ENCODE measurements at places on chromosomes 2 and 18.

DNA sequence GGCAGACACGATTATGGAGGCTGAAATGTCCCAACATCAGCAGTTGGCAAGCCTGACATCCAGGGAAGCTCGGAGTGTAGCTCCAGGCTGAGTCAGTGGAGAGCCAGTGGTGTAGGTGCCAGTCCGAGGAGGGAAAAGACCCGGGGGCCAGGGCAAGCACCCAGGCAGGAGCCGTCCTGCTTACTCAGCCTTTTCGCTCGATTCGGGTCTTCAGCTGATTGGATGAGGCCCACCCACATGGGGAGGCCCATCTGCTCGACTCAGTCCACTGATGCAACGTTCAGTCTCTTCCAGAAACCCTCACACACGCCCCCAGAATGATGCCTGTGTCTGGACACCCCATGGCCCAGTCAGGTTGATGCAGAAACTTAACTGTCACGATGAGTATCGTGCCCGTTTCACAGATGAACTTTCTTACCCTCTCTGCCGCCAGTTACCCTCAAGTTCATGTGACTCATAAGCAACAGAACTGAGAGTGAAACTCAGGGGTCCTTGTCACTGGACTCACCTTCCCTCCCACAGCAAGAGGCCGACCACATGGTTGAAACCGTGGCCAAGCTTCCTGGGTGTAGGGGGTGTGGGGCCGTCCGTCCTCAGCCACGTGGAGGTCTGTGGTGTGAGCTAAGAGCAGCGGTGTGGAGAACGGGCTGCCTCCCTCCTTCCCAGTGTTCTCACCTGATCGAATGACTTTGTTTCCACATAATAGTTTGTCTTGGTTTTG, 197.4 kb upstream of the HDAC4 start:
- no peak for DNase-seq

DNA sequence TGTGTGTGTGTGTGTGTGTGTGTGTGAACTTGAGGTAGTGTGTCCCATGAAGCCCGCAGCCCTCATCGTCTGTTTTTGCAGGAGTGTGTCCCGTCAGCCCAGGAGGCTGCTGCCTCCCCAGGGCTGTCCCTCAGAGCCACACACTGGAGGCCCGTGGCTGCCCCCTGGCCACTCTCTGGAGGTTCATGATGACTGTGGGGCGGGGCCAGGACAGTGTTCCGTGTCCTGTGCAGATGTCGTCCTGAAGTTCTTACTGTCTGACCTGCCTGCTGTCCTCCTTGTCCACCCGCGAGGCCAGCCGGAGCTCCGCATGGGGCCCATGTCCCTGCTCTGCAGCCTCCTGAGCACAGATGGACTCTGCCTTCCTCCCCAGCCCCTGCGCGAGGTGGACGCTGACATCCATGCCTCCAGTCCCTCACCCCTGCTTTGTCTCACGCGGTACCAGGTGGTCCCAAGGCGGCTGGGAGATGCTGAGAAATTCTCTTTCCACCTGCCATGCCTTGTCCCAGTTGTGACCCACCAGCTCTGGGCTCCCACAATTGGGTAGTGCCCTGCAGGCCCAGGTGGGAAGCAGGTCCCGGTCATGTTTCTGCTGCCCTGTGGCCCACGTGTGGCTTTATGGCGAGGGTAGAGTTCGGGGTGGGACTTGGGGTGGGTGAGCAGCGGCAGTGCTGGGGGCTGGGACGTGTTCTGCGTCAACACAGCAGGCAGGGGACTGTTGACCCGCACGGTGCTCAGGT, 92.8 kb downstream of the NFATC1 start:
- no peak for DNase-seq

DNA sequence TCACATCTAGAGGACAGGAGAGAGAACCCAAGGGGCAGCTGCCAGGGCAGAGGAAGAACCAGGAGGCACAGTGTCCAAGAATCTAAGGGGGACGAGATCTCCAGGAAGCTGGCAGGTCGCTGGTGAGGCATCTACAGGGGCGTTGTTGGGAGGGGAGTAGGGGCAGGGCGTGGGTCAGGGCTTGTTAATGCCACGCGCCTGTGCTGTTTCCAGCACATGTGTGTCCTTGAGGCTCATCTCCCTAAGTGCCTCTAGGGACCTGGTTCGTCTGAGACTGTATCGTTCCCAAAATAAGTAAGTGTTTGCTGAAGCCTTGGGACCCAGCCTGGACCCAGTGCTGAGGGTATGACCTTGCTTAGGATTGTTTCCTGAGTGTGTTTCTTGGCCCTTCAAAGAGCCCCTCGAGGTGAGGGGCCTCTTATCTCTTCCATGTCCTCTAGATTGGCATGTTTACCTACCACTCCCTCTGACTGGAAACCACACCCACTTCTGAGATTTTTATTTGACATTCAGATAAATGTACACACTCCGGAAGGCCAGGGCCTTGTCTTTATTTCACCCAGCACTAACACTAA, 22.2 kb downstream of the HK2 start:
- DNase-seq, result no peak

GRCh38 chr18:60372596-60372995, at the start of gene MC4R:
Gene MC4R, minus strand, starts transcription at chr18:60372775. Its CDS starts 426 bp downstream, at chr18:60372349.
- peak; percentile 72 for DNase-seq

DNA sequence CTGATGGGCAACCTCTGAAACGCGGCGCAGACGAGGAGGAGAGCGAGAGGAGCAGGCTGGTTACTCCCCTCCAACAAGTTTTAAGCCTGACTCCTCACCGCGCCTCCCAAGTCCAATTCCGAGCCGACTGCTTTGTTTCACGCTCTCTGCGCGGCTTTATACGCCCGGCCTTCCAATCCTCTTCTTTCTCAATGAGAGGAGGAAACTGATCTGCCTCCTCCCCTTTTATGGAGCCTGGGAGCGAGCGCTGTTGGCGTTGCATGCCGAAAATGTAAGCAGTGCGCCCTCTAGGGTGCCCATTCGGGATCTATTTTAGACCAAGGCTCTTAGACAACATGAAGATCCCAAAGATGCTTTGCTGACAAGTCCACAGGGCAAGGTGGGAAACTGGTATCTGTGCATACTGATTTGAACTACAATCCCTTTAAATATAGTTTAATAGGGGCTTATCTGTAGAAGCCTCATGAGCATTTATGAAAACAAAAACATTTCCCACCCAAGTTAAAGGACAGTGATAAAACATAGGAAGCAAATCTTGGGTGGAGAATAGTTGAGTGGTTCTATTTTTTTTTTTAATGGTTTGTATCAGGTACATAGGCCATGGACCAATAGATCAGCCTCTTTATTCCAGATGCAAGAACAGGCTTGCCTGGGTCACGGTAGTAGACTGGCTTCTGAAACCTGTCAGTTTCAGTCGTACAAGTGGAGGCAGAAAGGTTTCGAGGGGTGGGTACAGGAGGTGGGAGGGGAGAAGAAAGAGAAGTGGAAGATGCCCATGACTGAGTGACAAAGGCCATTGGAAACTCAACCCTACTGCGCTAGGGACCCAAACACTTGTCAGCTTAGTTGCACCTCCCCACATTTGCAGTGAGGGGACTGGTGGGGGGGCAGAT, at the start of gene RND3:
TSS of gene RND3 (minus strand) at position 131 of the 893 bp plus-strand sequence. CDS start 250 bp downstream, outside the sequence.
- DNase-seq, result peak; percentile 96

DNA sequence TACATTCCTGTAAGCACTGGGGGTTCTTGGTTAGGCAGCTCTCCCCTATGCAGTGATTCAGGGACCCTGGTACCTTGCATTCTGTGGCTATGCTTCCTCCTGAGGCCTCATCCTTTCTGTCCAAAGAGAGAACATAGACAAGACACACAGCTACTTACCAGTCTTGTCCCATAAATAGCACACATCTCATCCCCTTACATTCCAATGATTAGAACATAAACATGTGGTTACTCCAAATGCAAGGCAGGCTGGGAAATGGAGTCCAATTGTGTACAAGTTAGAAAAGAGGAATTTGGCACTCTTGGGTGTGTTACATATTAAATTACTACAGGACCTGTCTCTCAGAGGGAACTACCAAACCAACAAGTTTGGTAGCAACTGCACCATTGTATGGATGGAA, 171.3 kb downstream of the ARHGAP15 start:
- no peak for DNase-seq

DNA sequence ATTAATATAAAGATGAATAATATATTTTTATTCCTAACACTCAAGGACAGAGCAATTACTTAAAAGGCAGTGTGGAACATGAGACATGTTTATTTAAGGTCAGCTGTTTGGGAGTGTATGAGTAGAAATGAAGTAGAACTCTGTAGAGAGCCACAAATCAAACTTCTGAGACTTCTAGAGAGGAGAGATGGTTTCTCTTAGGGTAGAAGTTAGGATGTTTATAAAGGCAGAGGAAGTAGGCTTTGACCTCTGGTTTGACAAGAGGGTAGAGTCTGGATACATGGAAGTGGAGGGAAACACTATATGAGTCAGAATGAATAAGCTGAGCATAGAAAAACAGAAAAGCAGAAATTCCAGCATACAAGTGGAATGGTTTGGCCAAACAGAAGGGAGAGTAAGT, 262.1 kb upstream of the KLHL14 start:
- peak; percentile 77 for DNase-seq

DNA sequence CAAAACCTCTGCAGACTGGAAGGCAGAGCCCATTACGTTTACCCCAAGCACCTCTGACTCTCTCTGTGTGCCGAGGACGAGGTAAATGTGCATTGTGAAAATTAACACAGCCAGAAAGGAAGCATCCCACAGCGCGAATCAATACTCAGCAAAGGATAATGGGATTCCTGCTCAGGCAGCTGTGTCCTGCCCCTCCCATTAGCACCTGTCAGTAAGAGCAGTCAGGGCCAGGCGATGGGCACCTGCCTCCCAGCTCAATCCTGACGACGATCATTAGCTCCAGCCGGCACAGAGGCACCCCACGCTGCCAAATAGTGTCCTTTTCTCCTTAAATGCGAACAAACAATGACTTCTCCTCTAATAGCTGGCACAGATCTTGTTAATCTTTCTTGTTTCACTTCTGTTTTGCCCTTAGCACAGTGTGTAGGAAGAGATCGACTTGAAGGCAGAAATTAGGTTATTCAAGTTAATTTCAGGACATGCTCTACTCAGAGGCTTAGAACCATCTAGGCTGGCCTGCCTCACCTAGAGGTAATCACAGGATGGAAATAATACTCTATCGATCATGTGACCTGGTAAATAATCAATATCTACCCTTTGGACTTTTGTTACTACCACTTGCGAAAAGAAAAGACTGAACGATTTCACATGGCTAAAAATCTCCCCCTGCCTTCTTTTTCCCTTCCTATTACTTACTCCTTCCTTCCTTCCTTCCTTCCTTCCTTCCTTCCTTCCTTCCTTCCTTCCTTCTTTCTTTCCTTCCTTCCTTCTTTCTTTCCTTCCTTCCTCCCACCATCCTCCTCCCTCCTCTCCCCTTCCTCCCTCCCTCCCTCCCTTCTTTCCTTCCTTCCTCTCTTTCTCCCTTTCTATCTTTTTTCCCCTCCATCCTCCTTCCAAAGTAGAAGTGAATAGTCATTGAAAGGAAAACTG, 487.9 kb upstream of the ID2 start:
- DNase-seq, result no peak

- no peak for DNase-seq
These were observed 783 bp downstream of the BUB1 start for GRCh38 chr2:110677080-110677479.

DNA sequence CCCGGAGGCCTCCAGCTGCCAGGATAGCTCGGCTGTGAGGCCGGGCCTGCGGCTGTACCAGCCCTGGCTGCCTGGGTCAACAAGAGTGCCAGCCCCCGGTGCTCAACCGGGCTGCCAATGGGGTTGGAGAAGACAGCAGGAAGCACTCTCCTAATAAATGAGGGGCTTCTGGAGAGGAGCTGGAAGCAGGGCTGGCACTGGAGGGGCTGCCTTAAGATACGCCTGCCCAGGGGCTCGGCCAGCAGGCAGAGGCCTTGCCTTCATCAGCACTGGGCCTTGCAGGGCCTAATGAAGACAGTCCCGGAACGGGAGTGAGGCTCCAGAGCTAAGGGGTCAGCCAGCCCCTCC, 73.6 kb downstream of the TEX51 start:
- DNase-seq, result no peak

GRCh38 chr2:128545085-128545484, 226.4 kb upstream of the HS6ST1 start:
- DNase-seq, result no peak

- no peak for DNase-seq
These were observed 44.8 kb downstream of the TRAPPC12 start for GRCh38 chr2:3424171-3424795.

DNA sequence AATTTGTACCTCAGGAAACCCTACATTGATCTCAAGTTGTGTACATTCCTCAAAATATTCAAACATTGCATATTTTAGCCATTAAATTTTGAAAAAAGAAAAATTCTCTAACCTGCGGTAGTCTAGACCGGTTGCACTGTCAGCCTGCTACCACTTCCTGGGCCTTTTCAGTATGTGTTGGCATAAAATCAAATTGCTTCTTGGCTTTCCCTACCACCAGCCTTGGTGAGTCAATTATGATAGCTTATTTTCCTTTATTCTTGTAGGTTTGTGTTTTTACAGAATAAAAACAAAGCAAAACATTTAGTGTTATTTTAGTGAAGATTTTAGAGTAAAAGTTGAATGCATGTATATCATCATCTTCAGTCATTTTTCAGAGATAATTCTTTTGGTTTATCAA, 61.2 kb downstream of the FAM171B start:
- peak; percentile 4 for DNase-seq

GRCh38 chr18:54209471-54210180, 14.8 kb downstream of the MBD2 start:
- DNase-seq, result no peak

- DNase-seq, result no peak
These were observed 20.5 kb downstream of the USP40 start for GRCh38 chr2:233546101-233546500.

DNA sequence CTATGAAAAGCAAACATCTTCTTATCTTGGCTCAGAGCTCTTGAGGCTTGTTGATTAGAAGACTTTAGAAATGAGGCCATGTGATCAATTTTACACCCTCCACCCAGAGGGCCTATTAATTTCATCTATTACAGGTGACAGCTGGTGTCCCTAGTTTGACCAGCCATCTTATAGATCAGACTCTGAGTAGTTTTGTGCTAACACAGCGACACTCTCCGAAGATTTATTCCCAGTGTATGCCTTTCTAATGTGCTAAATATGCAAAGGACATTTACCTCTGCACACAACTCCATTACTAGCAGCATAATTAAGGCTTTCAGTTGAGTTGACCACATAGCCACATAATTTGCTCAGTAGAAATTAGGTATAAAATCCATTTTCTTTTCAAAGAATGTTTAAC, 2.6 kb upstream of the RFX8 start:
- DNase-seq, result no peak

DNA sequence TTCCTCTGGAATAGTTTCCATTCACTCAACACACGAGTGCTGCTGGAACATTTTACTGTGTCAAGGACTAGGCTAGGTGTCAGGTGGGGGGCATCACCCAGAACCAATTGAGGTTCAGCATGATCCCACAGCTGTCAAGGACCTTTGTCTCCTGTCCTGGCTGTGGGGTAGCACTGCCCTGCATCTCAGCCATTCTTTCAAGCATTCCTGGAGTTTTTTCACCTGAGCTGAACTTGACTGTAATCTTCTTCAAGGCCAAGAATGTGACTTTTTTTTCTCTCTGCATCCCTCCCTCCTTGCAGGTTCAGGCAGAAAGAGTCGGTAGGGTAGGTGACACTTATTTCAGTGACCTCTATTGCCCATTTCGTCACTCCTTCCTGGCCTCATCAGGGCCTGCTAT, 3.5 kb downstream of the MAPK4 start:
- no peak for DNase-seq

GRCh38 chr18:26763446-26764110, 101.9 kb downstream of the AQP4 start:
- DNase-seq, result no peak
